ENCODE measurements at places on chromosomes 3 and 15.

GRCh38 chr15:61444585-61444984, 215.5 kb upstream of the RORA start:
- no peak for DNase-seq

DNA sequence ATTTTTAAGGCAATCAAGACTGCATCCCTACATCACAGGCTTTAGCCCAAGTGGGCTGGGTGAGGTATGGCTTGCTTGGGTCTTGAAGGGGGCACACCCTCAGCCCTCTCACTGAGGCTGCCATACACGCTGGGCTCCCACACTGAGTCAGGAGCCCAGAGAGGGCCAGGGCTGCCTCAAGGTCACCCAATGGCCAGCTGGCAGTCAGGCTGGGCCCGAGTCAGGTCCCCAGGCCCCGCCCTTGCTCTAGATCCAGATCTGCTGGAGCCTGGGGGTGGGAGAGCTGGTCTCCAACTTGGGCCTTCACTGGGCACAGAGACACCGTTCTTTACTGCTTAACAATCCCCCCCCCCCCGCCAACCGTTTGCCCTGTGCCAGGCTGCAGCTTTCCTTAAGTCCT, 88.1 kb downstream of the IQSEC1 start:
- DNase-seq = no peak

DNA sequence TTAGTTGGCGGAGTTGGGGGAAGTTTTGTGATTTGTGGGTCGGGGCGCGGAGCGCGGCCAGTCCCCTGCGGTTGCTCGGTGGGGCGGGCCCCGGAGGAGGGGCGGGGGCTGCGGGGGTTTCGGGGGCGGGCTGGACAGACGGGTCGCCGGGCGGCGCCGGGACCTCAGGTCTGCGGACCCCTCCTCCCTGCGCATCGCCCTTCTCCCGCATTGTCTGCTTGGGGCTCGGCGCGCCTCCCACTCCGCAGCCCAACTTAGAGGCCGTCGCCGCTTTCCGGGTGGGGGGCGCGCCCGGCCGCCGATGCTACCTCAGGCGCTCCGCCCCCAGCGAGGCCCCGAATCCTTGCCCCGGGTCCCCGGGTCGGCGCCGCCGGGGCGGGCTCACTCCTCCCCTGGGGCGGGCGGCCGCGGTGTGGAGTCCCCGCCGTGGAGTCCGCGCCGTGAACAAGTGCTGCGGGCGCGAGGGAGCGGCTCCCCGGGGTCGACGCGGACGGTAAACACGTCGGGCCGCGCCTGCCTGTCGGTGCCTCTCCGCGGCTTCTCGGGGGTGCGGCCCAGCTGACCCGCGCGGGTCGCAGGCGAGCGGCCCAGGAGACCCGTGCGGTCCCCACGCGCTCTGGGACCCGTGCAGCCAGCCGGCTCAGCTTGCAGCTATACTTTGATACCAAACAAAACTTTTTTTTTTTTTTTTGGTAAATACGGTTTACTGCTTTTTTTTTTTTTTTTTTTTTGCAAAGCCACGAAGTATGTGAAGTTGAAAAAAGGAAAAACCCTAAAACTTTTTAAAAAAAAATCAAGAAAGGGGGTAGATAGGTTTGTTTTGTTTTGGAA, 624 bp downstream of the AKAP13 start:
- DNase-seq = no peak

- no peak for DNase-seq
These were observed 303.7 kb upstream of the IGF1R start for GRCh38 chr15:98344591-98344990.

DNA sequence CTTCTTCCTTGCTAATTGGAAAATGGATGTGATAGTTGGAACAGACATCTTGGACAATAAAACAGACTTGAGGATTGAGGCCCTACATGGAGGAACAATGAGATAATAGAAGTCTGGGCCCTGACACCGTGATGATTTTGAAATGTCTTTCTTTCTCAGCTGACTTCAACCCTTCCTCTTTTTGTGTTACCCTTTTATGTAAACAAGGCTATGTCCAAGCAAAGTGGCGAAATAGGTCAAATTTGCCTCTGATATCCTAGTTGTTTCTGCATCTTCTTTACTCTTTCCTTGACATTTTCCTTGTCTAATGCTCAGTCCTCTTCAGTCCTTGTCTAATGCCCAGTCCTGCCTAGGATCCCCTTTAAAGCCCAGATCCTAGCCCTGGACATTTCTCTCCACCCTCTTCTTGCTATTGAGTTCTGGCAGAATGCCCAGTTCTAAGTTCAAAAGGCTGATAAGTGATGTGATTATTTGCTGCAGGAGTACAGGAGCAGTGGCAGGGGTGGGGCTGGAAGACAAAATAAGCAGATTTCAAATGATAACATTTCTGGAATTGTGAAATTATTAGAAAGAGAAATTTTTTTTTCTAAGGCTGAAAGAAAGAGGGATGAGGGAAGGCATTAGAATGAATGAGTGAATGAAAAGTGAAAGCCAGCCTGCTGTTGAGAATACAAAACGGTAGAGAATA, 6.5 kb upstream of the VPS8 start:
- DNase-seq = peak; percentile 96

GRCh38 chr15:72845981-72846383, 62.4 kb upstream of the ADPGK start:
- DNase-seq = no peak
